ENCODE measurements at places on chromosomes 2 and 18.

DNA sequence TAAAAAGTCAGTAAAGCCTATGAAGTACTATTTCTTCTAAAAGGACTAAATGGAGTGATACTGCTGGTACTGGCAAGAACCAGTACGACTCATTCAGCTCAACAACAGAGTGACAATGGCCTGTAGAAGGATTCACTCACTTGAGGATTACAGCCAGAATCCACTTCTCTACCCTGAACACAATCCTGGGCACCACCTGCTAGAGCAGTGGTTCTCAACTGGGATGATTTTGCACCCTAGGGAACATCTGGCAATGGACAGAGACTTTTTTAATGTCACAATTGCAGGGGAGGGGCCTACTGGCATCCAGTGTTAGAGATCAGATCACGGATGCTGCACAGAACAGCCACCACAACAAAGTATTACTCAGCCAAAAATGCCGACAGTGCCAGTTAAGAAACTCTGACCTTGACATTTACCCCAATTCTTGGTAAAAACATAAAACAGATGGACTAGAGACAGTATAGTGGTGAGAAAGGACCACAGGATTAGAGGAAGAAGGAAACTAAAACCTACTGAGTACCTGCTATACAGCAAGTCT is 5.0 kb downstream of the SPIRE1 start:
- no peak for DNase-seq

GRCh38 chr2:169715379-169716237 is 18.0 kb upstream of the KLHL23 start:
- DNase-seq, result no peak

- DNase-seq, result no peak
Observed at GRCh38 chr2:45780541-45781463, 129.3 kb downstream of the PRKCE start.

DNA sequence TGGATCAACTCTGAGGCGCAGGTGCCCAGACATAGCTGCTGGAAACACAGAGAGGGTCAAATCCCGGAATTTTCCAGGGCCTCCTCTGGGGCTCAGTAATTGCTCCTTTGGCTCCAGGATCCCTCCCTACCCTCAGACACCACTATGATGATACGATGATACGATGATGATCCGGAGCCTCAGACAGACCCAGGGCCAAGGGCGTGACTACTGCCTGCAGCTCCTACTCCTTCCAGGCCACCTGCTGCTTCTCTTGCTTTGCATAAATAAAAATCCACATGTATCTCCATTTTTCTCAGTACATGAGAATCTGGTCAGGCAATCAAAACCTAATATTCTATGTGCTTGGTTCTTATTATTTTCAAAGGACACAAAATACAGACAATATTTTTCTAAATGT is 33.7 kb downstream of the MRPL35 start:
- no peak for DNase-seq

GRCh38 chr2:144619760-144620159 is 99.8 kb upstream of the ZEB2 start:
- DNase-seq, result no peak

DNA sequence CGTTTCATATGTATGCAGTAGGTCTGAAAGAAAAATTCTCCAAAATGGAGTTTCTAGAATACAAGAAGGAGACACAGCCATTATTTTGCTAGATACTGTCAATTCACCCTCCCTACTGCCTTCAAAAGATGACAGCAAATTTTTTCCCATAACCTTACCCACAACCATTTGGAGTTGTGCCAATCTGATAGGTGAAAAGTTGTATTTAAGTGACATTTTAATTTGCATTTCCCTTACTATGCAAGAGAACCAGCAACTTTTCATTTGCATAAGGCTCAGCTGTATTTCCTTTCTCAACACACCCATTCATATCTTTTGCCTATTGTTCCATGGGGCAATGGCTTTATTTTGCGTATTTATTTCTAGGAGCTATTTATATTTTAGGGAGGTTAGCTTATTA is 31.4 kb upstream of the IL18RAP start:
- DNase-seq, result no peak

DNA sequence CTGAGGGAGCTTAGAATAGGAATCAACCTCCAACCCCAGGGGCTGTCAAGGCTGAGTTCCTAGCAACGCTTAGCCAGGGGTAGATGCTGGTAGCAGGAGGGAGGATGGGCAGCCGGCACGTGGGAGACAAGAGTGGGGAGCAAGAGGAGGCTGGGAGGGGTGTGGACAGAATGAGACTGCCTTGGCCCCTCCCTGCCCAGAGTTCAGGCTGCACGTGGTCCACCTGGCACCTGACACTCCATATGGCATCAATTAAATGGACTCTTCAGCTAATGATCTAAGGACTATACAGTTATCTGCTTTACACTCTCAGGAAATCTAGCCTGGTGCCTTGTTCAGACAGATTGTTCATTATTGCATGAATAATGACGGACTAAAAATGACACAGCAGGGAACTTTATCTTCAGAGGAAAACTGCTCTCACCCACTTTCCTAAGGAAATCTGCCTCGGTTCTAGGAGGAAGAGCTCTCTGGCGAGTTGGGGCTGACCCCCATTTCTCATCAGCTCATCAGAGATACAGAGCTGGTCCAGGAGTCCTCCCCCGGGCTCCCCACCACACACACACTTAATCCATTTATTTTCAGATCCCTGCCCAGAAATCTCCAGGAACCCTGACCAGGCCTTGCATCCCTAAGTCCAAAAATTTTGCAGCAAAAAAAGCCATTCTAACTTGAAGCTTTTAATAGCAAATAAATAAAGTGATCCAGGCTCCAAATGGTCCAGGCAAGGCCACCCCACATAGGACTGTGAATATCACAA is 102.1 kb upstream of the CDC42EP3 start:
- DNase-seq, result no peak

DNA sequence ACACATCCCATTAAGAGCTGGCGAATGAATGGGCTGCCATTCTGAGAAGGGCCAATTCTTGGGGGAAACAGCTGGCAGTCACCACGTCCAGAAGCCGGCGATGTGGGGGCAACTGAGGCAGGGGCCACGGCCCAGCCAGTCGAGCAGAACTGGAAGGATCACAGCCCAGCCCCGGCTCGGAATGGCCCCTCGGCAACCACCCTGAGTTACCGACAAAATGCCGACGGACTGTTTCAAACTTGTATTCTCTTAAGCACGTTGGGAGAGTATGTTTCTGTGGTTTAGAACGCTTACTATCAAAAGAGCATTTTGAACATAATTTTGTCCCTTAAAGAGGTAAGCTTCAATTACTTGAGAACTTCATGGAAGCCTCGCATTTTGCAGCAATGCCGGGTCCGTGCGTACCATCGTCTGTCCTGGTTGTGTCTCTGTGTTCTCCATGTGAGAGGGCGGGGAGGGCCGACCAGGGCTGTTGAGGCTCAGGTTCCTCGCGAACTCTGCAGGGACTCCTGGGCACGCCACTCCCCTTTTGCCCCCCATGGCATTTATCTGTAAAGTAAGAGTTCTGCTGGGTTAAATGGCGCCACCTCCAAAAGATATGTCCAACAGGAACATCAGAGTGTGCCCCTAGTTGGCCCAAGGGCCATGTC is 155.9 kb downstream of the TWIST2 start:
- DNase-seq, result no peak

DNA sequence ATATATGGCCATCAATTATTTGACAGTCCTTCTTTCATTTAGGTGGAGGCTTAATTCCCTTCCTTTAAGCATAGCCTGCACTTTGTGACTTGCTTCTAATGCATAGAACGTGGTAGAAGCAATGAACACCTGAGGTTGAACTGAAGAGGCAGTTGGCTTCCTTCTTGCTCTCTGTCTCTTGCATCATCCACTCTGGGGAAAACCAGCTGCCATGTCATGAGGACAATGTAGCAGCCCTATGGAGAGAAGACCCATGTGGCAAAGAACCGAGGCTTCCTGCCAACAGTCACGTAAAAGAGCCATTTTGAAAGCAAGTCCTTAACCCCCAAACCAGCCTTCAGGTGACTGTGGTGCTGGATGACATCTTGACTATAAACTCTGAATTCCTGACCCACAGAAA is 46.8 kb downstream of the ATOH8 start:
- DNase-seq, result no peak

DNA sequence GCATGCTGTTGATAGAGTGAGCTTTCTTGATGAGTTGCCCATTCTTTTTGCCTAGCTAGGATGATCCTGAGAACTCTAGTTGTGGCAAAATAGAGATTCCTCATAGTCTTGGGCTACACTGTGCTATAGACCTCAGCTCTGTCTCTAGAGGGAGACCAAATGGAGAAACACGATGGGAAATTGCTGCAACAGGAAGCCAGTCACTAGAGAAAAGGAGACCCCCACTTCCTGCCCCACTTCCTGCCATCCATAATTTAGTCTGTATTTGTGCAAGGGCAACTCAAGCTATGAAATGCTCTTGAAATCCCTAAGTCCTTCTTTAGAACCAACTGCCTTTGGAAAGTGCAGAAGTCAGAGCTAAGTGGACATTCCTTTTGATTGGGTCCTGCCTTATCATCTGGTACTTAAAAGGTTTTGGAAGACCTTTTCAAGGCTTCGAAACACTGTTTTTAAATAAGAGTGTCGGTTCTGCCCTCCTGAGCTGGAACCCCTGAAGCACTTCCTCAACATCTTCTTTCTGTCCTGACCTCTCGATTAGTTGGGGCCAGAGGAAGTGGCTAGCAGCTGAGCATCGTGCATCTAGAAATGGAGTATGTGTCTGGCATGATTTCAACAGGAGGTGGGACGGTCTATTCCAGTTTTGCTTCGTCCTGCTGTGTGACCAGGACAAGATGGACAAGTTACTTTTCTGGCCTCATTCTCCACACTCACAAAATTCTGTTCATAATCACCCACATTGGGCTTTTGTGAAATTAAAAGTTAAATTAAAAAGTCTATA is 8.6 kb upstream of the KCNE4 start:
- DNase-seq, result no peak

- no peak for DNase-seq
Observed at GRCh38 chr2:44942304-44943030, 965 bp downstream of the SIX3 start.

DNA sequence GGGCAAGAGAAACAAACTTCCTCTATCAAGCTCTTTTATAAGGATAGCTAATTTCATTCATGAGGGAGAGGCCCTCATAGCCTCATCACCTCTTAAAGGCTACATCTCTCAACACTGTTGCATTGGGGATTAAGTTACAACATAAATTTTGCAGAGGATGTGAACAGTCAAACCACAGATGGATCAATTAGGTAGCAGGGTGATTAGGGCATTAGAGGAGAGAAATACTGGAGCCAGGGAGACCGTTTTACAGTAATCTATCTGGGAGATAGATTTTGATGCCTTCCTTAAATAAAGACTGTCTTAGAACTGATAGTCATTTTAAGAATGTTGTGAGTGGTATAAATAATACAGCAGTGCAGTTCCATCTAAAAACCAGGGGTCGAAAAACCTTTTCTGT is 258.9 kb downstream of the DCC start:
- no peak for DNase-seq

DNA sequence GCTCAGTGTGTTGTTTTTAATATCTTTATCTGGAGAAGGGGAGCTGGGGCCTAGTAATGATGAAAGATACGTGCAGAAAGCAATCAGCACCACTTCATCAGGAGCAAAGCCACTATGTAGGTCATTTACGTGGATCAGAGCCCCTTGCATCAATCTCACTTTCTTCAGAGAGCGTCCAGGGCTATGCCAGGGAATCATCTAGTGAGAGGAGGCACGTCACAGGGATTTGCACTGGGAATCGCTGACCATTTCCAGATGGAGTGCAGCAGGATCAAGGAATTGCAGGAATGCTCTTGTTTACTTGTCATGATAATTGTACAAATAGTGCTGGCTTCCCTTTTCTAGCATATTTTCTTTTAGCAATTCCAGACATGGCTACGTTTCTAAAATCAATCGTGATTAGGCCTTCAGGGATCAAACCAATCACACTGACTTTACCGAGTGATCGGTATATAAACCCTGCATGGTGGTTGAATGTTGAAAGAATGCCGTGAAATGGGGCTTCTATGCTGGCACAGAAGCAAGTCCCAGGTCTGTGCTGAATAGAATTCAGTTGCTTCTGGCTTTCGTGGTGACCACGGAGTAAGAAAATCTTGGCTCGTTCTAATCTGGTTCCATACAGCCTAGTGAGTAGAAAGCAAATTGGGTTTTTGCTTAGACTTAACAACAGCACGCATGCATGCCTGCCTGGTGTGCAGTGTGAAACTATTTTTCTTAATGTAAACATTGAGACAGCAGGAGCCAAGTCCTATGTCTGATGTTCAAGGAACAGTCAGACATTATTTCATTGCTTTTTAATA is 122.8 kb downstream of the TMEM200C start:
- DNase-seq, result no peak

GRCh38 chr2:118990757-118991545 is 49.0 kb downstream of the MARCO start:
- DNase-seq, result no peak

GRCh38 chr18:48345596-48345995 is 63.6 kb downstream of the ZBTB7C start:
- DNase-seq, result no peak

DNA sequence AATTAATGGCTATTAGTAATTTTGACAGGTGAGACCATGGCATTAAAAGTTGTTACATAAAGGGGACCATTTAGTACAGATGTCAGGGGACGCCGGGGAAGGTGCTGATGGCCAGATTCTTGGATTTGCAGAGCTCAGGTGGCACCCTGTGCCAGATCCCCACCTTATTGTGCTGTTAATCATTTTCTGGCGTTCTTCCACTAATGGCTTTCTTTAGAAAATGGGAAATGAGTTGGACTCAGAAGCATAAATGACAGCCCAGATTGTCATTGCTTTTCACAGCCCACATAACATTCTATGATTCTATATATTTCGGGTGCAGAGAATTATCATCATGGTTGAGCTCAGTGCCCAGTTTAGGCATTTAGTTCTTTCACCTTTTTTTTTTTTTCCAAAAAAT is 257.2 kb upstream of the TCF4 start:
- DNase-seq, result no peak

DNA sequence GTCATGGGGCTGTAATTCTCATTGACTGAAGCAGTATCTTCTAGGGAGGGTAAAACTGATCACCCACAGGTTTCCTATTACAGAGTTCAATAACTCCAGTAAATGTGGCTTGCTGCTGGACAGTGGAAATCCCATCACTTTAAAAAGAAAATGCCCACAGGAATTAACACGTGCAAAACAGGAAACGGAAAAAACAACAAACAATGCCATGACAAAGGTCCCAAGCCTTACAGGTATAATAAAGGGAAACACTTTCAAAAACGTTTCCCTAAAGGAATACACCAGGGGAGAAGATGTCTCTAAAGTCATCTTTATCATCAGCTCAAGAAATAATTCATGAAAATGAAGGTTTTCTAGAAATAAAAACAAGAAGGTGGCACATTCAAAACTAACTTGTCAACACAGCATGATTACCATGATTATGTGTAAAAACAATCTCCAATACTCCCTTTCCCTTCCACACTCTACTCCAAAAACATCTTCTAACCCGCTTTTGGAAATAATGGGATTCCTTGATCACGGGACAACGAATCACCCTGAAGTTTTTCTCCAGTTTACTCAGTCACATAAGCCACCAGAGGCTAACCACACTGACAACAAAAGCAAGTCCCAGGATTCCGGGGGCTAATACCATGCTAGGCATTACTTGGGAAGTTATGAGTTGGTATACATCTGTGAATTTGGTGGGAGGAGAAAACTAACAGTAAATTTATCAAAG is 167.9 kb downstream of the TCF4 start:
- DNase-seq, result no peak
